ENCODE measurements at places on chromosomes 5 and 9.
A peak's percentile ranks its signal among the peaks of the same experiment; 100 is the strongest.

DNA sequence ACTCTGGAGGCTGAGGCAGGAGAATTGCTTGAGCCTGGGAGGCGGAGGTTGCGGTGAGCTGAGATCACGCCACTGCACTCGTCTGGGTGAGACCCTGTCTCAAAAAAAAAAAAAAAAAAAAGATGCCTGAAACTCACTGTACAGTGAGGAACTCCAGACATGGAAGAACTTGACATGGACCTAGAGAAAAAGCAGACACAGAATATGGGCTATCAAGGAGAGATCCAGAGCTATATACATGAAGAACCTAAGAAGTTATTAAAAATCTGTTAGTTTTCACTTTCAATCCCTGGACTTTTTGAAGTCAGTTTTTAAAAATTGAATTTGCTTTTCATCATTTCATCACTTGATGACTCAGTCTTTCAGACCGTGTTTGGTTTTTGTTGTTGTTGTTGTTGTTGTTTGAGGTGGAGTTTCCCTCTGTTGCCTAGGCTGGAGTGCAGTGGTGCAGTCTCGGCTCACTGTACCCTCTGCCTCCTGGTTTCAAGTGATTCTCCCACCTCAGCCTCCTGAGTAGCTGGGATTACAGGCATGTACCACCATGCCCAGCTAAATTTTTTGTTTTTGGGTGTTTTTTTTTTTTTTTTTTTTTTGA is 20.3 kb downstream of the PAIP2 start:
- peaks cover 26% of the 10 kb centered on the region for H3K36me3 ChIP-seq
- no peak overlapping the region for H3K4me3 ChIP-seq
- no peak overlapping the region for H3K27ac ChIP-seq
- no peak for DNase-seq
- H3K27me3 ChIP-seq: no peaks in the 10 kb centered on the region
- H3K4me1 ChIP-seq: no peaks in the 10 kb centered on the region

DNA sequence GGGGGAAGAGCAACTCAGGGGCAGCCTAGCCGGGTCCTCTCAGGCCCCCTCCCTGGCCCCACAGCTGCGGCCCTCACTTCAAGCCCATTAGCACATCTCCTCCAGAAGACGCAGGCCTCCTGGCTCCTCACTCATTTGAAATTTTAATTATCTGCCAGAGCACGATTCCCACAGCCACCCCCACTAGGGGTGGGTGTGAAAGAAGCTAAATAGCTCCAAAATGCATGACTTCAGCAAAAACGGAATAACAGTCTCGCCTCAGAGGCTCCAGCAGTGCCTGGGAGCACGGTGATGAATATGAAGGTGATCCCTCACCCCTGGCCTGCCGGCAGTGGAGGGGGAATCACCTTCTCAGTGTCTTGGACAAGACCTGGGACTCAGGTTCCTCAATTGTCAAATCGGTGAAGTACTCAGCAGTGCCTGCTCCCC is 61.1 kb upstream of the HRH2 start:
- H3K27ac ChIP-seq: no peak overlapping the region
- no peak overlapping the region for H3K4me3 ChIP-seq
- H3K27me3 ChIP-seq: no peaks in the 10 kb centered on the region

- no peak overlapping the region for H3K4me3 ChIP-seq
- H3K27me3 ChIP-seq: no peaks in the 10 kb centered on the region
- no peak overlapping the region for H3K27ac ChIP-seq
- no peaks in the 10 kb centered on the region for H3K4me1 ChIP-seq
- H3K36me3 ChIP-seq: peaks cover 6% of the 10 kb centered on the region
- DNase-seq: no peak
Observed at GRCh38 chr5:43148417-43148816, 27.7 kb downstream of the ZNF131 start.

GRCh38 chr5:93421987-93422401 is 159.0 kb downstream of the NR2F1-AS1 start:
- H3K4me3 ChIP-seq: no peak overlapping the region
- no peaks in the 10 kb centered on the region for H3K4me1 ChIP-seq
- no peaks in the 10 kb centered on the region for H3K36me3 ChIP-seq
- no peak for DNase-seq
- no peak overlapping the region for H3K27ac ChIP-seq

GRCh38 chr9:113148781-113149510 is 1.9 kb upstream of the SLC31A2 start:
- no peaks in the 10 kb centered on the region for H3K36me3 ChIP-seq
- peak overlapping the region; percentile 58 for H3K27ac ChIP-seq
- no peak overlapping the region for H3K4me3 ChIP-seq
- DNase-seq: no peak

GRCh38 chr5:56251440-56251839 is 18.3 kb upstream of the ANKRD55 start:
- H3K27me3 ChIP-seq: no peaks in the 10 kb centered on the region
- no peak overlapping the region for H3K4me3 ChIP-seq
- no peak for DNase-seq
- no peak overlapping the region for H3K27ac ChIP-seq
- no peaks in the 10 kb centered on the region for H3K36me3 ChIP-seq
- H3K4me1 ChIP-seq: peaks cover 7% of the 10 kb centered on the region

DNA sequence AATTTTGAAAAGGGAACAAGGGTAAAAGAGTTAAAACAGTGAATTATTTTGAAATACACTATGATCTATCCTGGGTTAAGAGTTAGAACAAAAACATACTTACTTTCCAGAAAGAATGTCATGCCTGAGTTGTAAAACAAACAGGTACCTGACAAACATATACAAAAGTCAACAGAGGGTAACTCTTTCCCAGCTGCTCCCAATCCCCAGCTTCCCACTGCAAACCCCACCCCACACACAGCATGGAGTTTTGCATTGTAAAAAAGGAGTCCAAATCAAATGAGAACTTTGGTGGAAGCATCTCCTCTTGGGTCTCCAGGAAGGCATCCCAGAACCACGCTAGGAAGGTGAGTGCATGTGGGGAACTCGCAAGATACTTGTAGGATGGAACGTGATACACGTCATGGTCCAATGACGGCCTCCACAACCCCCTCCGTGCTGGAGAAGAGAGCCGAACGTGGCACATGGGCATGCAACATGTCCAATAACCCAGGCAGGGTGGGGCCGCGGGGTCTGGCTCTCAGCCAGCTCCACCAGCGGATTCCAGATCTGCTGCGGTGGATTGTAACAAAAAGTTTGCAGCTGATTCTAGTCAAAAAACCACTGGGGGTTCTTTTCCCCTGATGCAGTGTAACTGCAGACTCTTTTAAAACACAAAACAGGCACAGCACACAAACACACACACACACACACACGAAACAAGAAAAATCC is 55.8 kb downstream of the EPB41L4B start:
- no peak overlapping the region for H3K27ac ChIP-seq
- H3K27me3 ChIP-seq: no peaks in the 10 kb centered on the region
- no peaks in the 10 kb centered on the region for H3K36me3 ChIP-seq
- no peak for DNase-seq
- H3K4me1 ChIP-seq: no peaks in the 10 kb centered on the region
